ENCODE measurements at places on chromosomes 5 and 9.

GRCh38 chr9:125608489-125609224 is 98.4 kb downstream of the MAPKAP1 start:
- no peak for DNase-seq

DNA sequence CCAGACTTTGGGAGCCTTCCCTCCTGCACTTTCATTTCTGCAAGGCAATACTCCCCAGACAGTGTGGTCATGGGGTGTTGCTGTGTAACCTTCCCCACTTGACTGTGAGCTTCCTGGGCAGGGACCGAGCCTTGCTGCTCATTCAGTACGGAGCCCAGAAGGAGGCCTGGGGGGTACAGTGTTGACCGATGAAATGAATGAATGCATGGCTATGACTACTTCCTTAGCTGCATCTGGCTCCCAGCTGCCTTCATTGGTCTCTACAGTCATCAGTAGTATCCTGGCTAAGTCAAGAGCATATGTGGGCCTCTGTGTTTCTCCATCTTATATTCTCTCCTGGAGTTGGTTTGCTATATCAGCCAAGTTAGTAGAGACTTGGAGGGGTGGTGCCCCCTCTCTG is 9.9 kb downstream of the FRMPD1 start:
- DNase-seq: no peak

GRCh38 chr5:160957312-160957861 is 105.4 kb upstream of the ATP10B start:
- DNase-seq: no peak

DNA sequence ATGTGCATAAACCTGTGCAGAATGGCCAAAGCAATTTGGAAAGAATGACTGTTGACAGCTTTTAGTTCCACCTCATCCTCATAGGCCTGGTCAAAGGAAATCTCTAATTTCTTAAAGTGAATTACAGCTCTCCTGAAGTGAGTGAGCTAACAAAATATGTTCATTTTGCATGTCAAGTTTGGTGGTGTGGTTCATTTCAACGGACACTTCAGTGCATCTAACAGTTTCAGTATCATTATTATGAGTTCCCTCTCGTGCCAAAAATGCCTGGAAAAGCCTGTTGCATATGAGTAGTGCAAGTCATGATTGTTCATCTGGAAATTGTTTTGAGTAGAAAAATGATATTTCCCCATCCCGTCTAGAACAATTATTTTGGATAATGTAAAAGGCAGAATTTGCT is 53.2 kb upstream of the HMHB1 start:
- DNase-seq: no peak

GRCh38 chr9:92711844-92712243 is 41.9 kb upstream of the IPPK start:
- DNase-seq: no peak

DNA sequence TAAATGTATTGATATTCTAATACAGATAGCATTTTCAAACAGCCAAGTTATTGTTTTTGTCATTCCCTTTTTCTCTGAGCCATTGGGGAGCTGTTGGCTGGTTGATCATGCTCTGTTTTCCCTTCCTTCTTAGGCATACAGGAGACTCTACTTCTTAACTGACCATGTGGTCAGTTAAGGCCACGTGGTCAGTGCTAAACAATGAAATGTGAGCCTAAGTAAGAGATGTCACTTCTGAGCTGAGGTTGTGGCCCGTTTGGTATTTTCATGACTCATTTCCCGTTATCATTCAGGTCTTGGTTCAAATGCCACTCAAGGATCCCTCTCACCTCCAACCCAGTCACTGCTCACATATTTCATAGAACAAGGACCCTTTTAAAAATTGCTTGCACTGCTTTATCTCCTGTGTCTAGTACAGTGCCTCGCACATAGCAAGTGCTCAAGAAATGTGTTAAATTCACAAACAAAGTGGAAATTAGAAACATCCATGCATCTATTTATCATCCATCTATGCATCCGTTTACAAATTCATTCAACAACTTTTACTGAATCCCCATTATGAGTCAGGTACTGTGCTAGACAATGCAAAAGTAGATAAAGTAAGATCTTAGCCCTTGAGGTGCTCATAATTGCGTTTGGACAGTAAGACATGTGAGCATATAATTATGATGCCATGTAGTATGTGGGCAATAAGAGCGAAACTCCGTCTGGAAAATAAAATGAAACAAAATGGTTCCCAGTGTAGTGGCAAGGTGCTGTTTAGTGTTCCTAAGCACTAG is 50.7 kb downstream of the ARRDC3 start:
- DNase-seq: no peak

GRCh38 chr9:117224695-117225094 is 190.2 kb downstream of the ASTN2 start:
- DNase-seq: no peak

DNA sequence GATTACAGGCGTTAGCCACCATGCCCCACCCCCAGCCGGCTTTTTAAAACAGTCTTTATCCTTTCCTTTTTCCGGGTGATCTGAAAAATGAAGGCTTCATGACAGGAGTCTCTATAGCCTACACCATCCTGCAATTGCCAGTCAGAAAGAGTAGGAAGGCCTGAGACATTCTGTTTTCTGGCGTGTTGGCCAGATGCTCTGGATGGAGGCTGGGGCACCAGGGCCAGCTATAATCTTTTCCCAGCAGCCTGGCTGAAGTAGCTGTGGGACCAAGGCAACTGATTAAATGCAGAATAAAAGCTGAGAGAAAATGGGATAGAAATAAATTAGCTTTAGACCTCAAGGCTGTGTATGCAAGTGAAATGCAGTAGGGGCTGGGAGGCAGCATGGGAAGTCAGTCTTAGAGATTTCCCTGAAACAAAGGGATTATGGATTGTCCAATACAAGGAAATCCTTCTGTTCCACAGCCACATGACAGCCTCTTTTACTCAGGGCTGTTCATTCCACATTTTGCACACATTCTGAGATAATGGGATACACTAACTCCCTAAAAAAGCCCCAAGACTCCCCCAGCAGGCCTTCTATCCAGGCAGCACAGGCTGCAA is 116.0 kb upstream of the LRRTM2 start:
- no peak for DNase-seq
